Fibroblast of villous mesenchyme (primary cell): ENCODE measurements at places on chromosomes 7 and 10. TPM values are rescaled to one million over a fixed set of nuclear protein-coding genes. Genes with fewer than 3 reads are reported as not detected.

GRCh38 chr10:132599732-132600131, 62.1 kb downstream of the INPP5A start:
- DNase-seq: no peak

DNA sequence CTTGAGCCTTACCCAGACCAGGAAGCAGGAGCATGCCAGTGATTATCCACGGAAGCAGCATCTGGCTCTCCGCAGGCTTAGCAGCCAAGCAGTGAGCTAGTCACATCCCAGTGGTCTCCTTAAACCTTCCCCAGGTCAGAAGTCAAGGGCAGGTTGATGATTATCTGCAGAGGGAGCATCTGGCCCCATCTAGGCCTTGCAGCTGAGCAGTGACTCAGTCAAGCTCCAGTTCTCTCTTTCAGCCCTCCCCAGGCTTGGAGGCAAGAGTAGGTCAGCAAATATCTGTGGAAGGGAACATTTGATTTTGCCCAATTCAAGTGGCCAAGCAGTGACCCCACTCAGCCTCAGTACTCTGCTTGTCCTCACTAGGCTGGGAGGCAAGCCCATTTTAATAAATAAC, 61.6 kb downstream of the ANKRD7 start:
- DNase-seq: no peak

- DNase-seq: peak; percentile 59
Observed at GRCh38 chr7:30755384-30756154, 3.6 kb downstream of the INMT start.

SFTPA1 gene
- total RNA-seq: not detected in 2 replicates

DNA sequence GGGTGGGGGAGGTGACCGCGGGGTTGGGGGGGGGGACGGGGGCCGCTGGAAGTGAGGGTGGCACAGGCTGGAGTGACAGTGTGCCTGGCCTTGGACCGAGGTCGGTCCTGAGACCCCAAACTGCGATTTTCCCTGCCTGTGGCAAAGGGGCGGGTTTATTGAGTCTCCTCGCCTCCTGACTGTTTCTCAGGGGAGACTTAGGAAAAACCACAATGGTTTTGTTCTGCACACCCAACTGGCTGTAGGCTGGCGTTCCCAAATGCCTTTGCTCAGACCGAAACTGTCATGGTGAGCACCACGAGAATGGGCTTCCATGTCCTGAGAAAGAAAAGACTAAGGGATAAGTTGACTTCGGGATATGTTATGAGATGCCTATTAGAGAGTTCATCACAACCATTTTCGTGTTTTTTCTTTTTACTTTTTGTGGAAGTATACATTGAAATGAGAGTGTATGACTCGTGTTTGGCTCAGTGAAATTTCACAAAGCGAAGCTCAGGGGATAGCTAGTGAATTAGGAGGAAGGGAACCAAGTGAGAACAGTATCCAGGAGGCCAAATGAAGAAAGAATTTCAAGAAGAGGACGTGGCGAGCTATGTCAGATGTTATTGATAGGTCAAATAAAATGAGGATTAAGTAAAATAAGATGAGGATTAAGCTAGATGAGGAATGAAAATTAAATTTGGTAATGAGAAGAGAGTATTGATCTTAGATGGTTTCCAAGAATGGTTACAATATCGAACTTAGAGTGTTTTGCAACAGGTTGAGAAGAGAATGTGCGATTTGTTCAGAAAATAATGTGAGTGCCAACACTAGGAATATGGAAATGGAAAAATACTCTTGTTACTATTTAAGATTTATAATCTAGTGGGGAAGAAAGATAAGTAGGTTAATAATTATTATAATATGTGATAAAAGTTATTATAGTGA, 918 bp downstream of the NET1 start:
- peak; percentile 56 for DNase-seq

ATRNL1 gene
- total RNA-seq: 8.4 and 13.0 TPM in 2 replicates

GRCh38 chr10:35889971-35890675, 248.0 kb upstream of the FZD8 start:
- peak; percentile 97 for DNase-seq

ANKRD30A gene
- 0.97 and 1.7 TPM in 2 replicates for total RNA-seq

MYPN gene
- 4.5 and 18.6 TPM in 2 replicates for total RNA-seq

GRCh38 chr10:124094419-124094785, 1.0 kb upstream of the CHST15 start:
- no peak for DNase-seq

GLUD1 gene
- 182 and 219 TPM in 2 replicates for total RNA-seq

DNA sequence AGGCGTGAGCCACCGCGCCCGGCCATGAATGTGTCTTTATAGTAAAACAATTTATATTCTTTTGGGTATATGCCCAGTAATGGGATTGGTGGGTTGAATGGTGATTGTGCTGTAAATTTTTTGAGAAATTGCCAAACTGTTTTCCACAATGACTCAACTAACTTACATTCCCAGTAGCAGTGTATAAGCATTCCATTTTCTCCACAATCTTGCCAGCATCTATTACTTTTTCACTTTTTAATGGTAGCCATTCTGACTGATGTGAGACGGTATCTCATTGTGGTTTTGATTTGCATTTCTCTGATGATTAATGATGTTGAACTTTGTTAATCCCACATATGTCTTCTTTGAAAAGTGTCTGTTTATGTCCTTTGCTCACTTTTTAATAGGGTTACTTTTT, 1187.9 kb downstream of the XPNPEP1 start:
- peak; percentile 48 for DNase-seq

GRCh38 chr10:103766751-103767505, 88.4 kb downstream of the SH3PXD2A start:
- no peak for DNase-seq

ZNF33B gene
- total RNA-seq: 6.1 and 7.8 TPM in 2 replicates

- peak; percentile 18 for DNase-seq
Observed at GRCh38 chr10:7233259-7233991, 177.4 kb downstream of the SFMBT2 start.

GRID2IP gene
- total RNA-seq: not detected in 2 replicates

DNA sequence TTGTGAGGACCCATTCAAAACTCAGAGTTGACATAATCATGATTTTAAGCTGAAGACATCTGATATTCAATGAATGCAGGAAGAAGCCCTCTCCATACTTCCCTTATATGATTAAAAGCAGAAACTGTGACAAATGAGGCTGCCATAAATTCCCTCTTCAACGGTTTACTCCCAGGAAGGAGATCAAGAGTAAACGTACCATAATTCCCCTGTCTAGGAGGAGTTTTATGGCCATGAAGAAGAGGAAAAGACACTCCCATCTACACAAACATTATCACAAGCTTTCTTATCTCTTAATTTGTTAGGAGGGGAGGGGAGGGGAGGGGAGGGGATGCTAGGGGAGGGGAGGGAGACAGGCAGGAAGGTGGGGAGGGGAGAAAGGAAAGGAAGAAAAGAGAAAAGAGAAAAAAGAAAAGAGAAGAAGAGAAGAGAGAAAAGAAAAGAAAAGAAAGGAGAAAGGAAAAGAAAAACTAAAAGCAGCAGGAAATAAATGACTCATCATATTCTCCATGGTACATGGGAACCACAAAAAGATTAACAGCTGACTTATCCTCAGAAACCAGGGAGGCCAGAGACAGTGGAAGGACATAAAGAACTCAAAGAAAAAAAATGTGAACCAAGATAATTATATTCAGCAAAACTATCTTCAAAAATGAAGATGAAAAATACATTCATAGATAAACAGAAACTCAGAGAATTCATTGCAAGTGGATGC, 121.6 kb downstream of the ALOX5 start:
- no peak for DNase-seq

DNA sequence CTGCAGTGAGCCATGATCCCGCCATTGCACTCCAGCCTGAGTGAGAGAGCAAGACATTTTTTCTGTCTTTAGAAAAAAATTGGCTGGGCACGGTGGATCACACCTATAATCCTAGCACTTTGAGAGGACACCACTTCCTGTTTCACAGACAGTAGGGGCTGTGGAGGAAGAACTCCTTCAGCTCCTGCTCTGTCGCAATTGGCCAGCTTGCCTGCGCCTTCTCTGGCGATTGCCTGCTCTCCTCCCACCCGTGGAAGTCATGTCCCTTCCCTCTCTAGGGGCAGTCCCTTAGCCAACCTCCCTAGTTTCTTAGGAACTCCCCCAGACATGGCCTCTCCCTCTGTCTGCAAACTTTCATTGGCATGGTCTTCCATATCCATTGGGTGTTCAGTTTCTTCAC, 8.7 kb downstream of the PDSS1 start:
- DNase-seq: no peak

DNA sequence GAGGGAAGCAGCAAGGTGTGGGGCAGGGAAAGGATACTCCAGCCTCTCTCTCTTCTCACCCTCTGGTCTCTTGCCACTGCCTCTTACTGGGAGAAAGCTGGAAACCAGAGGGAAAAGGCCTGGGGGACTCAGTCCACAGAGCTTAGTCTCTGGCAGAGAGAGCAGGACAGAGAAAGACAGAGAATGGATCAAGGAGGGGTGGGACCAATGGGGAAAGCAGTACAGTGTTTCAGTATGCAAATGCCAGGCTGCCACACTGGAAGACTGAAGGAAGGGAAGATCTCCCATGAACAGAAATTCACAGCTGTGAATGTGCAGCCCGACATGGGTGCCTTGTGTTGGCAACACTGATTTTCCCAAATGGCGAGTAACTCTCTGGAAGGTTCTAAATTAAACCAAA, 40.4 kb downstream of the CREB5 start:
- no peak for DNase-seq

- DNase-seq: no peak
Observed at GRCh38 chr7:122072924-122073599, 71.0 kb downstream of the AASS start.

- DNase-seq: no peak
Observed at GRCh38 chr10:1377740-1378397, 321.7 kb downstream of the WDR37 start.

- DNase-seq: no peak
Observed at GRCh38 chr10:34177445-34177844, 637.7 kb downstream of the PARD3 start.

CPEB3 gene
- 0.43 and 0.64 TPM in 2 replicates for total RNA-seq
